Right renal cortex interstitium (tissue), 3 donors: ENCODE measurements at places on chromosomes 11 and 22. TPM values are rescaled to one million over a fixed set of nuclear protein-coding genes. Genes with fewer than 3 reads are reported as not detected.

BAIAP2L2 gene
- 4.8 TPM for polyA plus RNA-seq

GRCh38 chr22:22463855-22464540 is 44.5 kb downstream of the ZNF280B start:
- peak; percentile 59 for DNase-seq

GRCh38 chr11:105071089-105071732 is 26.1 kb upstream of the CARD16 start:
- no peak for DNase-seq

DNA sequence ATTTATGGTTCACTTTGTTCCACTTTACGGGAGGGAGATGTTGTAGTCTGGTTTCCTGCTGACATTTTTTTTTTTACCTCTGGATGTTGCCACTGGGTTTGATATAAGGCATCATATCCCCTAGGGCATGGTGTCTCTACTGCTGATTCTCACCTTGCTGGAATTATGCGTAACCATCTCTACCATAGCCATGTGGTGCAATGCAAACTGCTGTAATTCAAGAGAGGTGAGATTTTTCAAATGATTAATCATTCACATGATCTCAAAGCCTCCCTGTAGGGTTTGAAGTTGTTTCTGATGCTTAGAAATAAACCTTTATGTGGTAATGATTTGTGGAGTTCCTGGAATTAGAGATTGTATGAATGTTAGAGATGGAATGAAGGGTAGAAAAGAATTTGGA is 13.0 kb downstream of the MS4A3 start:
- DNase-seq, result no peak

- no peak for DNase-seq
Observed at GRCh38 chr22:30832407-30832987, 136.1 kb downstream of the MORC2 start.

TRIM34 gene
- 6.7 TPM for polyA plus RNA-seq

DNA sequence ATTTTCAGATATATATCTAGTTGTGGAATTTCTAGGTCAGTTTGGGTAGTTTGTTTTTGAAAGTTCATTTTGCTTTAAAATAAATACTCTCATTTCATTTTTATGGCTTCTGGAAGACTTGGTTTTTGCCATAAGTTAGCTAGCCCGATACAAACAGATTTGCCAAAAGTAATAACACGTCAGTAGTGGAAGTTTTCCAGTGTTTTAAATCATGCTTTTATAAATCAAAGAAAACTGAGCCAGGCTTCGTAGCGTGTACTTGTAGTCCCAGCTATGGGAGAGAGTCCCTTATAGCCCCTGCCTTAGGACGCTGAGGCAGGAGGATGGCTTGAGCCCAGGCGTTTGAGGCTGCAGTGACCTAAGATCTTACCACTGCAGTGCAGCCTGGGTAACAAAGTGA is 21.7 kb upstream of the MICALL1 start:
- peak; percentile 78 for DNase-seq

- DNase-seq, result no peak
Observed at GRCh38 chr11:69909561-69910518, 90.6 kb upstream of the FGF3 start.

GRCh38 chr11:10969387-10969786 is 111.5 kb upstream of the ZBED5 start:
- no peak for DNase-seq

TRMU gene
- 43.6 TPM for polyA plus RNA-seq

GRCh38 chr11:34214961-34215805 is 109.8 kb downstream of the NAT10 start:
- DNase-seq, result no peak

DNA sequence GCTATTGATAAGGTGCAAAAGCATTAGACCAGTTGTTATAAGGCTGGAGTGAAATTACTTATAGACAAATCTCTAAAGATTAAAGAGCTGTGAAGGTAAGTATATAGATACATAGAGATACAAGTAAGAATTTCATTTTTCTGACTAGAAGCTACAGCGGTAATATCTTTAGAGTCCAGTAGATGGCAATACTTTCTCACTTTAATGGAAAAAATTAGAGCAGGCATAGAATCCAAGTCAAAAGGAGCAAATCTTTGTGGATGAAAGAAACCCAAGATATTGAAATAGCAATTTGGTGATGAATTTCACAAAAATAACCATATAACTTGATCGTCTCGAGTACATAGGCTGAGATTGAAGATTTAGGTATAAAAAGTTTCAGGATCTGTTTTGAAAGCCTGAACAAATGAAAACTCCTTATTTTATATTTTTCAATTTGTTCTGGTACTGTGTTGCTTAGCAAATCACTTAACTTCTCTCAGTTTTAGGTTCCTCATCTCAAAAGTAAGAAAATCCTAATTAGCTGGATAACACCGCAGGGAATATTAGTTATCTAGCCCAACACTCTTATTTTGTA is 81.9 kb downstream of the UVRAG start:
- DNase-seq, result no peak

- DNase-seq, result no peak
Observed at GRCh38 chr22:29216873-29217666, 11.4 kb downstream of the EMID1 start.

DNA sequence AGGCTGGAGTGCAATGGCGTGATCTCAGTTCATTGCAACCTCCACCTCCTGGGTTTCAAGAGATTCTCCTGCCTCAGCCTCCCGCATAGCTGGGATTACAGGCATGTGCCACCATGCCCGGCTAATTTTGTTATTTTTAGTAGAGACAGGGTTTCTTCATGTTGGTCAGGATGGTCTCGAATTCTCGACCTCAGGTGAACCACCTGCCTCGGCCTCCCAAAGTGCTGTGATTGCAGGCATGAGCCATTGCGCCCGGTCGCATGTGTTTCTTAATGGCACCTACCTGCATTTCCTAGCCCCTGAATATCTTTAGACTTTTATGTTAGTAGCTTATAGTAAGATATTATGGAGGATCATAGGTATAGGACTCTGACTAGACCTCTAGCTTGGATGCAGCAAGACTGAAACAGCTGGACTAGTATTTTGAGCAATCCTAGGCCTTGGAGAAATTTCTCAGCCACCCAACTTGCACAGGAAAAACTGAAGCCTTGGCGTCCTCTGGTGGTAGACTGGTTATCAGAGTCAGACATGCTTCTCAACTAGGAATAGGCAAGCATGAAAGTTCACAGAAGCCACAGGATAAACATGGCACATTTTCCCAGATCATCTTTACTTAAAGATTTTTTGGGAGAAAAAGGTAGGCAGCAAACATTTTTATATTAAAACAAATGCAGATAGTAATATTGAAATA is 22.7 kb upstream of the C1QTNF4 start:
- no peak for DNase-seq

DNA sequence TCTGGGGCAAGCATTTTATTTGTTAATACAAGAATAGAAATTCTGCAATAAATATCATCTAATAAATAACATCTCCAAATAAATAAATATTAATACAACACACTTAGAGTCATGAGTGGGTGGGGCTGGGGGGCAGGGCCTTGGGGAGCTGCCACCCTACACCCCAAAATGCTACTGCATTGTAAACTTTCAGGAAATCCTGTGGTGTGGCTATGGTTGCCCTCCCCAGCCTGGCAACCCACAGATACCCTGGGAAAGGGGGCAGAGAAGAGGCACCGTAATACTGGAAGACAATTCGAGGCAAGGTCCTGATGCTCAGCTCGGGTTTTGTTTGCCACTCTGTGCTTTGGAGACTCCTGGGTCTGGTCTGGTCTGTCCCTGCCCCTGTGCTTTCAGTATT is 9.2 kb downstream of the CLCF1 start:
- no peak for DNase-seq
